ENCODE measurements at places on chromosomes 12 and 14.

DNA sequence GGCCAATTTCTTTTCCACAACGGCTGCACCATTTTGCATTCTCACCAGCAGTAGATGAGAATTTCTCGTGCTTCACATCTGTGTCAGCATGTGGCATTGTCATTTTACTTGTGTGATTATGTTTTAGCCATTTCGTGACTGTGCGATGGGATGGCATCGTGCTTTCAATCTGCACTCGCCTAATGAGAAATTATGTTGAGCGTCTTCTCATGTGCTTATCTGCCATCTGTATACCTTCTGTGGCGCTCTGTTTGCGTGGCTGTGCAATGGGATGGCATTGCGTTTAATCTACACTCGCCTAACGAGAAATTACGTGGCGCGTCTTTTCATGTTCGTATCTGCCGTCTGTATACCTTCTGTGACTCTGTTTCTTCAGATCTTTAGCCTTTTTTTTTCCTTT, 14.9 kb upstream of the GPR132 start:
- DNase-seq = no peak

DNA sequence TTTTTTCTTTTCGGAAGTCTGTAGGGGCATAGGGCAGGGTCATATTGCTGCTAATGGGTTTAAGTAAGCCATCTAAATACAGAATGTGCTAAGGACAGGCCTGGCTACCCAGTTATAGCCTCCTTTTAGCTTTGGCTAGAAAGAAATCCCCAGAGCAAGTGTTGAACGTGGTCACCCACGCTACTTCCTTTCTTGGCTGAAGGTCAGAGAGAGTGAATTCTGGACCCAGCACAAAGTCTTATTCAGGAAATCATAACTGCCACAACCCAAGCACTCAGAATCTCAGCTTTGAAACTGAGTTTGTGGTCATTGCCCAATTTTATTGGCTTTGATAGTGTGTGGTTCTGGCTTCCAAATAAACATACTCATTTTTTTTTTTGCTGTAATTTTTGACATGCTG, 542.1 kb upstream of the ATP2B1 start:
- peak; percentile 28 for DNase-seq

GRCh38 chr12:42794806-42795205, 205.3 kb upstream of the PRICKLE1 start:
- no peak for DNase-seq

DNA sequence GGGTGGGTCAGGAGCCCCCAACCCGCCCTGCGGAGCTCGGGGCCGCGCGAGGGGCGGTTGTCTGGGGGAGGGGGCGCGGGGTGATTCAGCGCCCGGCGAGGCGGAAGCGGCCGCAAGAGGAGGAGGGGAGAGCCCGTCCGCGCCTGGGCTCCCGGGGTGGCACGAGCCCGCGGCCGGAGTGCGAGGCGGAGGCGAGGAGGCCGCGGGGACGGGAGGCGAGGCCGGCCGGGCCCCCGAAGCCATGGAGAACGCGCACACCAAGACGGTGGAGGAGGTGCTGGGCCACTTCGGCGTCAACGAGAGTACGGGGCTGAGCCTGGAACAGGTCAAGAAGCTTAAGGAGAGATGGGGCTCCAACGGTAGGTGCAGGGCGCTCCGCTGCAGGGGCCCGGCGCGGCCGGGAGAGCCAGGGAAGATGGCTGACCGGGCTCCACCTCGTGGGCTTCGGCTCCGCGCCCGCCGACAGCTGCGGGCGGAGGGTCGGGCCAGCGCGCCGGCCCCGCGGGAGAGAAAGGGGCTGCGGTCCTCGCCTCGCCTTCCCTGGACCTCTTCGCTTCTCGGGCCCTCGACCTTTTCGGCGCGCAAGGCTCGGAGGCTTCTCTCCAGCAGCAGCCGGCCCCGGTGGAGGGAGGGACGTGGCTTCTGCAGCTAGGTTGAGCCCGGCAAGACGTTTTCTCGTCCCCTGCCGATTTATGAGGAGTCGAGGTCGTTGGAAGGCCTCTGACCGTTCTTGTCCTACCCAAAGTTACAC, 677 bp downstream of the ATP2A2 start:
- peak; percentile 22 for DNase-seq

DNA sequence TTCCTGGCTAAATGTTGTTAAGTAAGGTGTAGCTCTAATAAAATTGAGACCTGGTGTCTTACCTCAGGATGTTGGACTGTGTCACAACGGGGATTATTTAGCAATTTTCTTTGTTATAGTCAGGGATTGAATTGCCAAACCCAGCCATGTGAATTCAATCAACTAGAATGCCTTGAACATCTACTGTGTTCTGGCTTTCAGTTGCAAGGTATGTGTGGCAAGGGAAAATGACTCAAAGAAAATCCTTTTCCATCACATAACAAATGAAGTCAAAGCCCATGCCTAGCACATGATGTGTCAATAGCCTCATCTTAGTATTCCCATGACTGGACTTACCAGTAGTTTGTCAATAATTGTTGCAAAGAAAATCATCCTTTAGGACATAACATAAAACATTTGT, 519.8 kb upstream of the FLRT2 start:
- no peak for DNase-seq

GRCh38 chr12:121765573-121765972, 27.9 kb downstream of the RHOF start:
- peak; percentile 52 for DNase-seq

GRCh38 chr12:52615912-52616311, 2.4 kb downstream of the KRT73 start:
- no peak for DNase-seq

DNA sequence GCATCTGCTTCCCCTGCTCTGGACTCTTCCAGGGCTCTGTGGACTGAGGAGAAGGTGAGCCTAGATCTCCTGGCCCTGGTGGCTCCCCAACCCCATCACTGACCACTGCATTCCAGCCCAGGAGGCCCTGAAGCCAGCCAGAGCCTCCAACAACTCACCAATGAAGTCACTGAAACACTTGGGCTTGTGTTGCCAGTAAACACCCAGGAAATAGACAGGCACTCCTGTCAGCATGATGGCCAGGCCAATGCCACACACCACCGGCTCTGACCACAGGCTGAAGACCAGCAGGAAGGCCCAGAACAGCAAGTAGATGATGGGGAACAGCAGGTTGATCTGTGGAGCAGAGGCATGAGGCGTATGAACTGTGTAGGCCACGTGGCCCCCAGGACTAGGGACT, 8.8 kb upstream of the CEBPE start:
- DNase-seq = no peak

- peak; percentile 31 for DNase-seq
These were observed 11.3 kb downstream of the SELPLG start for GRCh38 chr12:108622421-108622820.

DNA sequence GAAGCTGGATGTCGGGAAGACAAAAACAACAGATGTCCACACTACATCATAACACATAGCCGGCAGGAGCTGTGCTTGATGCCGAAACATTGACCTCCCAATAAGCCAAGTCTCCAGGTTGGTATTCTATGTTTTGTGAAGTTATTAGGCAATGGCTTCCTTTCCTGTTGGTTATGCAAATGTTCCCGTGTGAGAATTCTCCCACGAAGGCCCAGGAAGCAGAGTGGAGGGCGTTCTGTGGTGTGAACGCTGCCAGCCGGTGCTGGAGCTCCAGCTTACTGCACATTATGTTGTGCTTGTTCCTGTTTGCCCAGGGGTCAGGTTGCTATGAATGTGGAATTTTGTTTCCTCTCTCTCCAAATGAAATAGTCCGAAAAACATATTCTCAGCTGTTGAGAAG, 156.4 kb upstream of the HMGA2 start:
- DNase-seq = no peak

GRCh38 chr12:86513226-86513625, 257.0 kb upstream of the MGAT4C start:
- no peak for DNase-seq
